CD4-positive, alpha-beta T cell treated with Interleukin-1 beta for 1 hour (primary cell): ENCODE measurements at places on chromosomes 5 and 9.

DNA sequence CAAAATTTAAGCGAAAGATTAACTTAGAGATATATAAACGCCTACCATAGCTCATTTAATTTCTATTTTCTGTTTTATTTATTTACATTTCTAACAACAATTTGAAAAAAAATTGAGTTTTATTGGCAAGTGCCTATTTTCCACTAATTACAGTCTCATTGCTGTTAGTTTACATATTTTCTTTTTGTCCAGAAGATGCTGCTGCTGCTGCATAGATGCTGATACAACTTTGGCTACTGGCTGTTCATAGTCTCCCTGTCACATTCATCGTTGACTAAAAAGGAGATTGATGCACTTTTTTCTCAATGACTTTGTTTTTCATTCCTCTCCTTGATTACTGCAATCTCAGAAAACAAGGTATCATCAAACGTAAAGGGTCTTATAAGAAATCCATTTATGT is 235.4 kb downstream of the CDH9 start:
- DNase-seq = no peak

- DNase-seq = no peak
Observed at GRCh38 chr9:136007276-136007933, 46.2 kb upstream of the UBAC1 start.

DNA sequence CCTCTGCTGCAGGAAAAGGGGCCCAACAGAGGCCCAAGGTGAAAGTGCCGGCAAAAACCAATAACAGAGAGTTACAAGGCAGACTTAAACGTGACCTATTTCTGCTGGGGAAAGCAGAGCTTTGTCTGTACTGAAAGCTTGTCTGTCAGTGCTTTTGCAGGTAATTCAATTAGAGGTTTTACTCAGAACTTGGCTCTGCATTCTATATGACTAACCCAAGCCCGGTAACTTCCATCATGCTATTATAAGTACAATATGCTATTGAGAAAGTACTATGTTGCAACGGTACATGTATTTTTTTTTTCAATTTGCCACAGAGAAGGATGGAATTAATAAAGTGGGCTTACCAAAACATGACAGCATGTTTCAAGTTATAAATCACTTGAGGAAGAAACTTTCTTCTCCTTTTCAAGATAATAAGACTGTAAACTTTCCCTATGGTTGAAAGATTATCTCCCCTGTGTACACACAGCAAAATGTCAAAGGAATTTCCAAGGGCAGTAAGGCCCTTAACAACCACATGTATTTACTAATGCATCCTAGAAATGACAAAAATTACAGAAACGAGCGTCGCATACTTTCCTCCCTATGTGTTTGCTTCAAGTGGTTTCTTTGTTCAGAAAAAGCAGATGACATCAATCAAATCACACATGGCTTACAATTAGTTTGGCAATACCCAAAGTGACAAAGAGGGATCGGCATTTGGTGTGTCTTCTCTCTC is 282.4 kb downstream of the EFNA5 start:
- DNase-seq = no peak

- DNase-seq = no peak
Observed at GRCh38 chr9:76651119-76651705, 113.0 kb upstream of the PCA3 start.
